ENCODE measurements at places on chromosomes 5 and 9.

- no peak for DNase-seq
Observed at GRCh38 chr9:80968611-80969010, 720.7 kb downstream of the TLE1 start.

DNA sequence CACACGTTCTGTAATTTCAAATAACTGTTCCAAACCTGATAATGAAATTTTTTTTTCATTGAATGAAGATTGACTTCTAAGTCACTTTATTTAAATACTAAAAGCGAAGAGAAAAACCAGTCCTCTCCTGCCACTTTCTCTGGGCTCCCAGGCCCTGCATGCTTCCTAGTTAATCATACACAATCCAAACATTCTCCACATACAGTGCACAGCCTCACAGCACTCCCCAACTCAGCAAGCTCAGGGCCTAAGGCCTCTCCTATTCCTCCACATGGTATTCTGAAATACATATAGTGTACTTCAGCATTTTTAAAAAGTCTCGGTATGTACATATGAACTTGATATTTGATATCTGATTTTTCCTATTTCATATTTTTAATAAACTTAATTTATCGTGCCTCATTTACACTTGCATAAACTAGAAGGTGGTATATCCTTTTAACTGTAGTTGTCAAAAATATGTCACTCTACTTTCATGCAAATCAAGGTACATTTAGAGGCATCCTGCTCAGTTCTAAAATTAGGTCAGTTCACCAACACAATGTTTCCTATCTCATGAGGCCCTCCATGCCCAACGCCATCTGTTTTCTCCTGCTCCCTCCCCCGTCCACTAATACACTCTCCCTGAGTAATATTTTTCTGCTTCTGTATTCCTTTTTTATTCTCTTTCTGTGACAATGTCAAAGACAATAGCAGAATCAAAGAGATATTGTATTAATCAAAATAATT, 206.7 kb downstream of the ARRDC3 start:
- DNase-seq, result no peak

DNA sequence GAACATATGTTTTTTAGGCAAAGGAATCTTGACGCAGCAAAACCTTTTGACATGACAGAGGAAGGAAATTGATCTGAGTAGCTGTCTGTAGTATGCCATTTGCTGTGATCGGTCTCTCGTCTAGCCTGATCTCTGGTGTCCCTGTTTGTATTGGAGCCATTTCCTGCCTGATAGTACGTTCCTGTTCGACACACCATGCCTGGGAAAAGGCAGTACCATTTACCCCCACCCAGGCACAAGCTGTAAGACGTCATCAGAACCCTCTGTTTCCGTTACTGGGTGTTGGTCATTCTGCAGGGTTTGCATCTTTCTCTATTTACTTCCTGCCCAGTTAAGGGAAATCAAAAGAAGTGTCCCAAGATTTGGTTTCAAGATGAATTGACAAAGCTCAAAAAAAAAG, 129.7 kb downstream of the CEMIP2 start:
- no peak for DNase-seq

- DNase-seq, result no peak
Observed at GRCh38 chr9:84122572-84122971, 142.0 kb downstream of the RMI1 start.

DNA sequence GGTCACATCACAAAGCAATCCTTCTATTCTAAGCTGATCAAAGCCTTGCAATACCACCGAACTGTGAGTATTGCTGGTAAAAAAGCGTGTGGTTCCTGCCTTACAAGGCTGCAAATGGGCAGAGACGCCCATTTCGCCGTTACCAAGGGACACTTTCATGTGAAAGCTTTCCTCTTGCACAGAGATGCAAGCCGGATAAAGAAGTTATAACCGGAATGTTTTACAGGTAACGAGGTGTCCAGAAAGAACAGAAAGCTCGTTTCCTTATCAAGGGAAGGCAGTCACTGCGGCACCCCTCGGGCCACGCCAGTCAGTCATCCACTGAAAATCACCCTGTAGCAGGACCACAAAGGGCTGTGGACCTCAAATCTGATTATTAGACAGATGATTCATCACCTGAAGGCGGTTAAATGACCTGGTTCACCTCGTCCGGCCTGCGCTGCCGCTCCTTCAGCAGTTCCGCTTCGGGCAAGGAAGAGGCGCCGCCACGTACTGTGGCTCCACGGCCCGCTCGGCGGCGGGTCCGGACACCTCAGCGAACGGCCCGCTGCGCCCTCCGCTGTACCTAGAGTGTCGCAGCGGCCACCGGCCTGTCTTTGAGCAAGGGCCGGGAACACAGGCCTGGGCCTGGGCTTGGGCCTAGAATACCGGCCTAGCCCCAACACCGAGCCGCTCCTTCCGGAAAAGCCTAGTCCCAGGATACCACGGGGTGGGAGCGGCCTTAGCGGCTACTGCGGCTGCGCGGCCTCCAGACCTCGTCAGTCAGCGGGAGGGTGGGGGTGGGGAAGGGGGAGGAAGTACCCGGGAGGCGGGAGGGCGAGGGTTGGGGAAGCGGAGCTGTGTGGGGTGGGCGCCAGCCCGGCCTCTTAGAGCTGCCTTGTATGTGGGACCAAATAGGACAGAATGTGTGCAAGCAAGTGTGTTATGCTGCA, at the start of gene KLHL9:
KLHL9 (minus strand) TSS at position 704 of the 932 bp plus-strand sequence; CDS start at position 159, 545 bp downstream.
- DNase-seq, result peak; percentile 94

DNA sequence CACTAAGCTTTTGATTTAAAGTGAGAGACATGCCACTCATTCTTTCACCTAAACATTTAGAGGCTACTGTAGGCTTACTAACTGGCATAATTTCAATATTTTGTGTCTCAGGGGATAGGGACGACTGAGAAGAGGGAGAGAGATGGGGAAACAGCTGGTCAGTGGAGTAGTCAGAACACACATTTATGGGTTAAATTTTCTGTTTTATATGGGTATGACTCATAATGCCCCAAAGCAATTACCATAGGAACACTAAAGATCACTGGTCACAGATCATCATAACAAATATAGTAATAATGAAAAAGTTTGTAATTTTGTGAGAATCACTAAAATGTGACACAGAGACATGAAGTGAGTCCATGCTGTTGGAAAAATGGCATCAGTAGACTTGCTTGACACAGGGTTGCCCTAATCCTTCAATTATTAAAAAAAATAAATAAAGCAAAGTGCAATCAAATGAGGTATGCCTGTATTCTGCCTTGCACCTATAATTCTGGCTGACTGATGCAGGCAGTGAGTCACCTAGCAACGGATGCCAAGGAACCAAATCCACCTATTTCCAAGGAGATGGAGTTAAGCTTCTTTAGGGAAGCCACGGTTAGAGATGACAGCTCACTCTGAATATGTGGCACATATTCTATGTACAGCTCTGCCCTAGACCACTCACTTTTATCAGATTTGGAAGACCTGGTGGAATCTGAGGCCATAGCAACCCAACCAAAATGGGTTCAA, 166.1 kb downstream of the MARCHF11 start:
- DNase-seq, result no peak

- DNase-seq, result no peak
Observed at GRCh38 chr9:75574569-75574968, 315.9 kb upstream of the PCSK5 start.

GRCh38 chr9:134628354-134628736, 13.3 kb upstream of the COL5A1 start:
- DNase-seq, result no peak

DNA sequence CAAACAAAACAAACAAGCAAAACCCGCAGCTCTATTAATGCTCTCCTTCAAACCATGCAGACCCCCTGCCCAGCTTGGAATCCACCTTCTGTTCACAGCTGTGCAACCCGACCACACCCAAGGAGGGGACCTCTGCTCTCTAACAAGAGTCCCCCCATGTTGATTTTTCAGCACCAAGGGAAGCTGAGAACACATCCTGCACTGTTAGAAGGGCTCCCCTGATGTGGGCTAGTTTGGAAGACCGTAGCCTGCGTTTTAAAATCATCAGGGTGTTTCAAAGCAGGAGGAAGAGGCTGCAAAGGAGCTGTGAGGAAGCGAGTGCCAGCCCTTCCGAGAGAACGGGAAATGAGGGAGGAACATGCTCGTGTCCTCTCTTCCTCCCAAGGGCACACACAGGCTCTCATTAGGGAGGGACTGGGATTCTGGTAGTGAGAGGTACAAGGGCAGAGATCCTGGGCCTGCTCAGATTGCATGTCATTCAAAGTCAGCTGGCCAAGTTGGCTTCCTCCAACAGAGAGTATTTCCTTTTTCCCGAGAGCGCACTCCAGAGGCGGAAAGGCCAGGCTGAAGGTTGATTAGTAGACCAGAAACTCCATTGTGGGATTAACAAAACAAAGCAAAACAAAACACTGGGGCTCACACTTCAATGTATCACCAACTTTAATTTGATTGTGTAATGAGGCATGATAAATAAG, 185.9 kb downstream of the SEMA6A start:
- DNase-seq, result no peak

DNA sequence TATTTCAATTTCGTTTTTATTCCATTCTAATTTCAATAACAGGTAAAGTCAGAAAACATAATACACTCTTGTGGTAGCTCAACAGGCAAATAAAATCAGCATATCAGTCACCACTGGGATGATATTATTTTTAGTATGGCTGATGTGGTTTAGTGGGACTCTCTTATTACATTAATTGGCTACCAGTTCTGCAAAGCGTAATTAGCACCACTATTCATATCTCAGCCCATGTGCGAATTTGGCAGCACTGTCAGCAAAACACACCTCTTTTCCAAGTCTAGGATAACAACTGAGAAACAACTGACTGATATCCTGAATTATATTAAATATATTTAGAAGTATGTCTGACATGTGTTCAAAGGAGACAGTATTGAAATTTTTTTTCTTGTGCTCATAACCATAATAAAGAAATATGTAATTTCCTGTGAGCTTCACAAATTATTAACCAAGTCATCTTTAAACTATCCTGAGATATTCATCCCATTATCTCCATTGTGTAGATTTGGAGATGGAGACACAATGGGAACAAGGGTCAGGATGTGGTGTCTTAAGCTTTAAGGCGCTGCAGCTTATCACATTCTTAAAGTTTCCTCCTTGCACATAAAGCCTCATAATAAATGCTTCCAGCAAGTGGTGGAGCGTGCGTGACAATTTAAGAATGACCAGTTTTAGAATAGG, 212.4 kb downstream of the TLE1 start:
- DNase-seq, result no peak

- peak; percentile 14 for DNase-seq
Observed at GRCh38 chr5:135322271-135322670, 76.8 kb downstream of the MACROH2A1 start.

GRCh38 chr5:148740966-148741742, 85.3 kb upstream of the ADRB2 start:
- DNase-seq, result peak; percentile 70

GRCh38 chr9:70133253-70134208, 89.9 kb downstream of the MAMDC2 start:
- no peak for DNase-seq

- no peak for DNase-seq
Observed at GRCh38 chr9:121350993-121351561, 19.0 kb downstream of the STOM start.

DNA sequence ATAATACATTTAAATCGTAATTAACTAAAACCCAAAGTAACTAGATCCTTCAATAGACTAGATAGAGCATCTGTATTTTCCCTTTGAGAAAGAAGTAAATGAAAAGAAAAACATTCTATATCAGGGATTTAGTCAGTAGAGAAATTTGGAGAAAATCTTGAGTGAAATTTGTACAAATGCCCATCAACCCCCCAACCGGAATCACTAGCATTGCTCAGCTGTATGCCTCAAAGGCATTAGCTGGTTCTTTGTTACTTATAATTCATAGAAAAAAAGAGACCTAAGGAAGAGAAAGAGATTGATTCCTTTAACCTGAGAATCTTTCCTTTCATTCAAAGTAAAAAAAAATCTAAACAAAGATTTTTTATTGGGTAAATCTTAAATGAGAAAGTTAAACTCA, 659 bp downstream of the OMD start:
- DNase-seq, result no peak

- DNase-seq, result no peak
Observed at GRCh38 chr5:86709157-86709881, 91.6 kb downstream of the COX7C start.

DNA sequence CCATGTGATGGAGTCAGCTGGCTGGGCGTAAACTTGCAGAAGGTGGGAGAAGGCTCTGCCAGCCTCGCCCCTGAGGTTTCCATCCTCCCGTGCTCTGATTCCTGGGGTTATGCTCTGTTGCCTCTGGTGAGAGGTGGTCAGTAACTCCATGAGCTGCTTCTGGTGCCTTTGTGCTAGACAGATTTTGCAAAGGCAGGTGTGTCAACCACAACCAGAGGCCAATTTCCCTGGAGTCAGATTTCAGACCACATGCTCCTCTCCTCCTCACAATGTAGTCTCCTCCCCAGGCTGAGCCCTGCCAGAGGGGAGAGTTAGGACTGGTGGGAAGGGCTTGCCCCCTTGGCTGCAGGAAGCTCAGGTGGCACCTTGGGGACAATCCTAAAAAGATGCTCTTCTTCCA, 38.8 kb upstream of the TENT4A start:
- no peak for DNase-seq

DNA sequence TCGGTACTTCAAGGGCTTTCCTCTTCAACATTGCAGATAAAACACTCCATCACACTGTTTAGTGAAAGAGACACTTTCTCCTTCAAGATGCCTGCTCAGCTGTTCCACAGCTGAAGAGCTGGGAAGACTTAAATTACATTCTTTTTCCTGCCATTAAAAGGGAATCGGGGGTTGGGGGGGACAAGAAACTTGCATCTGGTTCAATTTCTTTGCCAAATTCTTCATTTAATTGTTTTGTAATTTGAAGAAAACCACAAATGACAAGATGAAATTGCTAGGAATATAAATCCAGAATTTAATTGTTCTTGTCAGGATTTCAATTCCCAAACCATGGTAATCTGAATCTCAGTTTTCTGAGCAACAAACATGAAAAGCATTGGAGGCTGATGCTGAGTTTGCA, 478.3 kb downstream of the EBF1 start:
- no peak for DNase-seq

- DNase-seq, result peak; percentile 88
Observed at GRCh38 chr9:96383165-96383942, at the start of gene SLC35D2. Gene SLC35D2 (minus strand): TSS chr9:96383711. CDS start chr9:96383634, 77 bp downstream.

DNA sequence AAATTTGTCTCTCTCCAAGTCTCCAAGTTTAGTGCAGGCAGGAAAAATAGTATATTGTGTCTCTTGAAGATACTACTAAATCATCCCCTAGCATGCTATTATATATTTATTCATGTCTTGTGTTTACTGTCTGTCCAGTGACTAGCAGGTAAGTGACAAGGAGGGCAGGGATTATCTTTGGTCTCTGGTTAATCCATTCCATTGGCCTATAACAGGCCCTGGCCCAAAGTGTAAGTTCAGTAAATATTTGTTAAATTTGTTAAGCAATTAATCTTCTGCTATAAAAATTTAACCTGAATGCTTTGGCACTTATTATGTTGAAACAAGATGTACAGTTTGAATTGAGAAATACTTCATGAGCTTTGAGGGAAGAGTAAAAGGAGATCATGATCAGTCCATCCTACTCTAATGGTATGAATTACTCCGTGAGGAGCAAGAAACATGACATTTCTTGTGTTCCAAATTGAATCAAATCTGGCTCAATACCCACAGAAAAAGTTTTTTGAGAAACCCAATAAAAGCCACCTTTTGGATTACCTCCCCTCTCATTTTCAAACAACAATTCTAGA, 219.7 kb downstream of the DTWD2 start:
- DNase-seq, result no peak

All from left lobe of liver (tissue), 2 donors.